T-cell (primary cell): ENCODE measurements at places on chromosomes 12 and 14. TPM values are rescaled to one million over a fixed set of nuclear protein-coding genes. Genes with fewer than 3 reads are reported as not detected.

GRCh38 chr14:52402812-52403526 is 88.9 kb downstream of the PTGER2 start:
- DNase-seq, result peak; percentile 30

- no peak for DNase-seq
Measured at GRCh38 chr12:57896434-57897201, 44.7 kb upstream of the ATP23 start.

GRCh38 chr12:50707396-50707795 is 56.5 kb upstream of the ATF1 start:
- no peak for DNase-seq

GRCh38 chr14:69048456-69048855 is 69.4 kb upstream of the ACTN1 start:
- DNase-seq, result peak; percentile 44

DNA sequence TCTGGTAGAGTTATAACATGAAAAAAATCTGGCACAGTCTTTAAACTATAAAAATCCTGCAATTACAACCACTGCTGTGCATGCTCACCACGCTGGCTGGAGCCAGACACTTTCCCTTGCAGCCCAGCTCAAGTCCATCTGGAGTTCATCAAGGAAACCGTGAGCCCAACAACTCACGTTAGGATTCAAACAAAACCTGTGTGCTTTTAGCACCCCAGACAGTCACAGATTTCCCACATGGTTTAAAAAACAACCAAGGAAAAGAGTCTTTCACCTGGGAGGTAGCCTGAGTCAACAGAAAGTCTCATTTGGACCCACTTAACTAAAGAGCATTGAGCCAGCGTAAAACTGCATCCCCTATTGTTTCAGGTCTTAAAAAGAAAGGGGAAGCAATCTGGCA is 4.7 kb downstream of the LRIG3 start:
- no peak for DNase-seq

- DNase-seq, result no peak
Measured at GRCh38 chr14:104705340-104706047, 16.1 kb downstream of the INF2 start.

The PRB2 gene
- total RNA-seq, result not detected
